HFF-Myc (cell line): ENCODE measurements at places on chromosomes 3 and 15.

DNA sequence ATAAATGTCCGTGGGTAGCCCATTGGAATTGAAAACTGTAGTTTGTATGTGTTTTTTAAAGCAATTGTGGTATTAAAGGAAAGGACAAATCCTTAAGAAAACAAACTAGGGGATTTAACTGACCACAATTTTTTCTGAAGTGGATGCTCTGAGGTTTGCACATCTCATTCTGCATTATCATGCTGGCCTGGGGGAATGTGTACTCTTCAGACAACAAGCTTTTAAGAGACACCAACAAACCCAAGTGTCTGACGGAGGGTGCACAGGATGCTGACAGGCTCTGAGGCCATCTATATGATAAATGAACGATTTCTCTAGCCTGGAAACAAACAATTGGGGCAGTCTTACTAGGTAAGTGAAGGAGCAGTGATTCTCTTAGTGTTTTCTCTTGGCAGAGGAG, 9.1 kb downstream of the LINS1 start:
- DNase-seq = no peak

DNA sequence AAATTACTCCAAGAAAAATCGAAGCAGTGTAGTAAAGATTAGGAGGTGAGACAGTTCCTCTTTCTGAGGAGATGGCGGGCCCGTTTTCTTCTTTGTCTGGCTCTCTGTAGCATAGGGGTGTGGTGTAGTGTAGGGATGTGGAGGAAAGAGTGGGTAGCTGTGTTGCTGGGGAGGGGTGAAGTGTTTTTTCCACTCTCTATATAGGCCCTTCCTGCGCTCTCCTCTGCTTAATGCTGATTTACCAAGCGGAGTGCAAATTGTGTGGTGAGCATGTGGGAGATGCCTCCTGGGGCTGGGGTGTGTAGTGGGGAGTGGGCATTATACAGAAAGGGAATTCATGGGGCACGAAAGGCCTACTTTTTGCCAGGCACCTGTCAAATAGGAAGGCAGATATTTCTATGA, 94.9 kb downstream of the ST6GAL1 start:
- DNase-seq = no peak

DNA sequence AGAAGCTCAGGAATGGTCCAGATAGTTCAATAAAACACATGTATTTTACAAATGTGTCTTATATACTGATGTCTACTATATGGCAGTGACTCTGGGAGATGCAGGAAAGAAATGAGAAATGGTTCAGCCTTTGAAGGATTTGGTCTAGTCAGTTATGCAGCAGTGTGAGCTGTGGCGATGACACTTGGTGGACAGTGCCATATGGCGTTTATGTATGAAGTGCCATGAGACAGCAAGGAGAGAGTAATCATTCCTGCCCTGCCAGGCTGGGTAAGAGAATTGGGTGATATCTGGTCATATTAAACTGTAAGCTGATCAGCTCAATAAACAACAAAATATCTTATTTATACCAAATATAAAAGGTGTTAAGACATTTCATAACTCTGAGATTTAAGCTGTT, 47.6 kb upstream of the ANP32A start:
- no peak for DNase-seq

DNA sequence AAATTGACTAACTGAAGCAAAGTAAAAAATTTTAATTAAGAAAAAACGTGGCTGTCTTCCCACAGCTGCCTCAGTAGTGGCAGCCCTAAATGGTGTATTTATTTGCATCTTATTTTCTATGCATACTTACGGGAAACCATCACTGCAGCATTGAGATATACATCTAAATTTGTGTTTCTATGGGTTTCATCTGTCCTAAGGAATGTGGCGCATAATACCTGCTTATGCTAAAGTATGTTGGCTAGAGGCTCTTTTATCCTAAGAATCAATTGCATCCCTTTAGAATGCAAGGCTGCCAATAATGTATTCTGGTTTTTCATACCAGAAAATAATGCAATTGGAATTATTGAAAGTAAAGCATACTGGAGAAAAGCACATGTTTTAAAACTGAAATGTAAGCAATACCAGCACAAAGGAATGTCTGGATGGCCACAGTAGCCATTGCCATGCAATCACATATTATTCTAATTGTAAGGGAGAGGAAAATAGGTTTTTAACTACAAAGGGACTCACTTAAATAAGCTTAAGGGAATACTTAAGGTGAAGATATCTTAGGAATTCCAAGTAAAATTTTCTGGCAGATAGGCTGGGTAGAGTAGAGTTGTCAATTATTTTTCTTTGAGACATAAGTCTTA, 834.5 kb upstream of the NECTIN3 start:
- no peak for DNase-seq

DNA sequence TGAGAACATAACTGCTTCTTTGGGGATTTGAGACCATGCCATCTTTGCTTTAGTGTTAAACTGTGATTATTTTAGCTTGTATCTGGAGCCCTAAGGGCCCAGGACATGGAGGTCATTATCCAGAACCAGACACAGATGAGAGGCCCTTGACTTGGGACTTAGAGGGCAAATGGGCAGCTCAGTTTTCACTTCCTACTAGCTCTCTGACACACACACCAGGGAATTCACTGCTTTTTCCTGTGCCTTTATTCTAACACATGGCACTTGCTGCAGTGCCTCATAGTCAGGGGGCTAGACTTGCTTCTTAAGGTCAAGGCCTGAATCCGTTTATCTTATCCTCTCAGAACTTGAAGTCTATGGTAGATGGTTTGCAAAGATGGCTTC, 33.3 kb downstream of the AMOTL2 start:
- no peak for DNase-seq
